SJCRH30 (cell line): ENCODE measurements at places on chromosomes 7 and 10. TPM values are rescaled to one million over a fixed set of nuclear protein-coding genes. Genes with fewer than 3 reads are reported as not detected.

Gene LIPM
- total RNA-seq = not detected in 2 replicates

Gene IGFBP3
- 0.56 TPM in 1 of 2 replicates, not detected in the other for total RNA-seq

DNA sequence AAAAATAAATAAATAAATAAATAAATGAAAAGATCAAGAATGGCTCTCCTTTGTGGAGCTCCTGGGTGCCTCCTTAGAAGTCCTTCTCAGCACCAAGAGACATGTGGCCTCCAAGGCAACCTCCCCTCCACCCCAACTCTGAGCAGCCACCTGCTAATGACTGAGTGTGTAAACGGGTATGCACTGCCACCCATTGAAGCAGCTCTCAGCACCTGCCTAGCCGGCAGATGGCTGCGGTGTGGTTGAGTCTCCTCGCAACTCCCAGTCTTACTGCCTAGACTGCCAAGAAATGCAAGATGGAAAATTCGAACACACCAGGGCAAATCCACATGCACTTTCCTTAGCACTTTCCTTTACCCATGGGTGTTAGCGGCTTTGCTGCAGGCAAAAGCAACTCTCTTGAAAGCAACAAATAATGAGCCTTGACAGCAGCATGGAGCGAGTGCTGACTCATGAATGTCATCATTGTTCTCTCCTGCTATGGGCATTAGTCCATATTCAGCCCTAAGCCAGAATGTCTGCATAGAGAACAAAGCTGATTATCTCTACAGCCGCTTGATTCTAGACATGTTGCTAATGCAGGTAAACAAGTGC, 913.9 kb upstream of the AUTS2 start:
- H3K4me1 ChIP-seq = no peaks in the 10 kb centered on the region
- H3K36me3 ChIP-seq = no peaks in the 10 kb centered on the region
- no peak for DNase-seq
- no peak overlapping the region for H3K4me3 ChIP-seq
- no peaks in the 10 kb centered on the region; the same call in 1 of the 2 replicates for H3K27me3 ChIP-seq

DNA sequence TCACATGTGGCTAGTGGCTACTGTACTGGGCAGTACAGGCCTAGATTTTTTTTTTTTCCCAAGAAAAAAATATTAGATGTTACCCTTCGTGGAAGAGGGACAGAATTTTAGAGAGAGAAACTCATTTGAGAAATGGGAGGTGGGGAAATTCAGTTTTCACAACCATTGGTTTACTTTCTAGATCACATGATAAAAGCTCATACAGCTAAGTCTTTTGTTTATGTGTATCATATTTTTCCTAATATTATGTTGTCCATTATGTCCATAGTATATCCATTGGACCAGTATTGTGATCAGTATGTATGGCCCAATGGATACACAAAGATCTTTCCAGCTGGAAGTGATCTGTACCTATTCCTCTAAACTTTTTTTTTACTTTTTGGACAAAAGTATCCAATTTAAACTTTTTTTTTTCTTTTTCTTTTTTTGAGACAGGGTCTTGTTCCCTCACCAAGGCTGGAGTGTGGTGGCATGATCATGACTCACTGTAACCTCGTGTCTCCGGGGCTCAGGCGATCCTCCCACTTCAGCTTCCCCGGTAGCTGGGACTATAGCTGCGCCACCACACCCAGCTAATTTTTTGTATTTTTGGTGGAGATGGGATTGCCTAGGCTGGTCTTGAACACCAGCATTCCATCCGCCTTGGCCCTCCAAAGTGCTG, 4.1 kb downstream of the CALU start:
- H3K36me3 ChIP-seq = peaks cover 23% of the 10 kb centered on the region
- H3K4me1 ChIP-seq = peaks cover 13% of the 10 kb centered on the region
- H3K27ac ChIP-seq = no peak overlapping the region
- H3K27me3 ChIP-seq = no peaks in the 10 kb centered on the region

DNA sequence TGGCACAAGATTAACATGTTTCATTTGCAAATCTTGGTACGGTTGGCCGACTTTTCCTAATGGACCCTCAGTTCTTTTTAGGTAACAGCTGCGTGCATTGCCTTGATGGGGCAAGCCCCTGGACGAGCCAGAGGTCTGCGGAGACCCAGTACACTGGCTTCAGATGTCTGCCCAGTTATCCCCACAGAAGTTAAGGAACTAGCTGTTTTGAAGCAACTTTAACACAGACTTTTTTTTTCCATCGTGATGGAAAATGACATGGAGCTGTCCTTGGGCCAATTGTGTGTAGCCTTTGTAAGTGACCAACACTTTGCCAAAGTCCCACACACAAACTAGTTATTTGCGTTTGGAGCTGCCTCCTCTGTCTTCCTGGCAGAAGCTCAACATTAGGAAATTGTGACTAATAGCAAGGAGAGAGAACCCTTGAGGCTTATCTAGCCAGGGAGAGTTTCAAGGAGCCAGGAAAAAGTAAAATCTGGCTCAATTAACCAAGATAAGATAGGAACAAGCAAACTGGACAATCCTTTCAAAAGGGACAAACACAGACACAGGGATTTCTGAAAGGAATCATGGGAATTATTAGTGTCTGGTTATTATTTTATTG, 99.6 kb upstream of the BMPER start:
- H3K4me3 ChIP-seq = no peak overlapping the region
- H3K27ac ChIP-seq = no peak overlapping the region
- H3K36me3 ChIP-seq = no peaks in the 10 kb centered on the region

DNA sequence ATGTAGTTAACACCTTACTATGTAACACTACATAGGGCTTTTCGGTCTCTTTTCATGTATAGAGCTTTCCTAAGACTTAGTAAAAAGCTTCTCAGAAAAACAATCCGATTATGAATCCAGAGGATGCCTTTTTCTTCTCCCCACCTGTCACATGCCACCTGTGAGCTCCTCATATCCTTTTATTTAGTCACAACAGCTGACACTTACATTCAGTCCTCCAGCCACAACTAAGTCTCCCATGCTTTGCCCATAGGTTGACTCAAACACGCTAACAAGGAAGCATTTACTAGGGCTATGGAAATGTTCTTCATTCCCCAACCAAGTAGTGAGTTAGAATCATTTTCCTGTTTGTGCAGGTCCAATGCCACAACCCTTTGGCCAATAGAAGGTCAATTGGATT, 7.9 kb downstream of the ENO4 start:
- DNase-seq = no peak
- H3K36me3 ChIP-seq = no peaks in the 10 kb centered on the region
- H3K27me3 ChIP-seq = no peaks in the 10 kb centered on the region
- H3K4me3 ChIP-seq = no peak overlapping the region

DNA sequence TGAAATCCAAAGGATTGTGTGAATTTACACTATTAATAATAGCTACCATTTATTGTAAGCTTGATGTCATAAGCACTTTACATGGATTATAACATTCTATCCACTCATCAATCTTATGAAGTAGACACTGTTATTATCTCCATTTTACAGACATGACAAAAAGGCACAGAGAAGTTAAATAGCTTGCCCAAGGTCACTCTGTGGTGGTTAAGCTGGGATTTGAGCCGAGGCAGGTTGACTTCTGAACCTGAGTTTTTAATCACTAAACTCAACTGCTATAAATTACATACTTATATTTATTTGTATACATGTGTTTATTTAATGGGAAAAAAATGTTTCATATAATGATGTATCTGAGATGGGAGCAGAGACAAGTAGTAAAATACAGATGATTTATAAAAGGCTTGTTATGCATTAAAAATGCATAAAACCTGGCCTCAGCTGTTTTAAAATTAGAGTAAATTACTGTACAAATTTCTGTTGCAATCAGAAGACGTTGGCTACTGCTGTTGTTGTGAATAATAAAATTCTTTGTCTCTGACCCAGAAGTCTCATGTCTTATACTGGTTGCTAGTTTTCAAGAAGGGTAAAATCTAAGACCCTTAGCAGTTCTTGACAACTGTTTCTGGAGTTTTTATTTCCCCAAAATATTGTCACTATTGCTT, 61.1 kb upstream of the CALD1 start:
- H3K27me3 ChIP-seq = no peaks in the 10 kb centered on the region
- H3K27ac ChIP-seq = no peak overlapping the region
- no peak overlapping the region for H3K4me3 ChIP-seq
- H3K4me1 ChIP-seq = no peaks in the 10 kb centered on the region
- no peak for DNase-seq
